ENCODE measurements at places on chromosomes 6 and 20. TPM values are rescaled to one million over a fixed set of nuclear protein-coding genes. Genes with fewer than 3 reads are reported as not detected.

CALHM6 gene
- 5.4 TPM for total RNA-seq

DAAM2 gene
- total RNA-seq: 62.7 TPM

GRCh38 chr6:34414999-34415858 lies 10.6 kb downstream of the RPS10 start:
- peak; percentile 54 for DNase-seq

- DNase-seq: peak; percentile 34
These were observed 227.2 kb downstream of the QKI start for GRCh38 chr6:163641706-163642105.

All from posterior vena cava (tissue), 2 donors.